AG20443 (cell line): ENCODE measurements at places on chromosomes 1 and 21.

GRCh38 chr1:104028416-104029035 is 278.8 kb downstream of the AMY1C start:
- no peak for DNase-seq

DNA sequence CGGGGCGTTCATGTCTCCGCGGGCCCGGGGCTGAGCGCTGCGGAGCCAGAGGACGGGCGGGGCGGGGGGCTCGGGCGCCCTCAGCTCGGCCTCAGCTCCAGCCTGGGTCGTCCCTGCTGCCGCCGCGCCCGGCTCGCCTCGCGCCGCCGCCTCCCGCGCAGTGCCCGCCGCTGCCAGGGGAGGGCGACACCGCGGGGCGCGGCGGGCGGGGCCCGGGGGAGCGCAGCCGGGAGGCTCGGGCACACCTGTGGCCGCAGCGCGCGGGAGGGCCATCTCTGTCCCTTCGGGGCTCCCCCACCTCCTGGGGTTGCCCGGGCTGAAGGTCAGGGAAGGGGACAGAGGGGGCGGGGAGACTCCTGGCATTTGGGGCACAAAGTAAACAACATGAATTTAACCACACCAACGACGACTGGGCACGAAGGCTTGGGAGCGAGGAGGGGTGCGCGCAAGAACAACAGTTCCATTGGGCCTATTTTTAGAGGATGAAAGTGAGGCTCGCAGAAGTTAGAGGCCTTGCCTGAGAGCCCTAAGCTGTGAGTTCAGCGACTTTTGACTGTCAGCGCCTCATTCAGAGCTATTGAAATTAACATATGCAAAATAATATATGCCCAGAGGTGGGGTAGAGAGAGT is at the start of gene FAM131C:
FAM131C (minus strand) TSS at position 162 of the 630 bp plus-strand sequence. CDS start 209 bp downstream, outside the sequence.
- DNase-seq = peak; percentile 89

- no peak for DNase-seq
Measured at GRCh38 chr1:87170157-87170556, 158.5 kb upstream of the LMO4 start.

GRCh38 chr1:206511362-206512057 is 4.2 kb downstream of the RASSF5 start:
- no peak for DNase-seq

GRCh38 chr1:243745356-243745755 is 104.7 kb downstream of the AKT3 start:
- DNase-seq = peak; percentile 17

GRCh38 chr1:21234779-21235178 is 55.5 kb downstream of the ECE1 start:
- peak; percentile 49 for DNase-seq

GRCh38 chr1:47411436-47411835 is 4.6 kb upstream of the FOXE3 start:
- DNase-seq = peak; percentile 53

DNA sequence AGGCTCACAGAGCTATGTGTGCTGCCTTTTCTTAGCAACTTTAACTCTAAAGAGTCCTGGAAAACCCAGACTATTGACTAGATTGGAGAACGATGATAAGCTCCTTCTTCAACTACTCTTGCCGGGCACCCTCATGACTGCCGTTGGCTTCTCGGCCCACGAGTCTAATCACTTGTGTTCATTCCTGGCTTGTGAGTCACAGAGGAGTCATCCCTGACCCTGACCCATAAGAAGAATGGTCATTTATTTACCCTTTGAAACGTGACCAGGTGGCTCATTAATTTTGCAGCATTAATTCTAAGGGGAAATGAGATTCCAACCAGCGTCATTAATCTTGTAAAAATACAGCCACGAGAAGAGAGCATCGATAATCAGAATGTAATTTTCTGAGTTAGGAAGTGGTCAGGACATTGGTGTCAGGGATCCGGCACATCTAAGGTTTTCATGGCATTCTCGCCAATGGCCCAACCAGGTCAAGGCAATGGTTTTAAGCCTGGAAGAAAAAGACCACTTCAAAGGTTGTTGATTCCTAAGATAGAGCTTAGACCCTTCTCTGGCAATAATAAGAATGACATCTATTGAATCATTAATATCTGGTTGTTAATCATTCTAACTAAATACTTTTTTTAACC is 183.6 kb upstream of the RUNX1 start:
- peak; percentile 57 for DNase-seq

GRCh38 chr1:45375104-45376090 is 35.2 kb upstream of the MUTYH start:
- DNase-seq = peak; percentile 11

- DNase-seq = no peak
Measured at GRCh38 chr1:221574529-221574928, 167.4 kb downstream of the DUSP10 start.

DNA sequence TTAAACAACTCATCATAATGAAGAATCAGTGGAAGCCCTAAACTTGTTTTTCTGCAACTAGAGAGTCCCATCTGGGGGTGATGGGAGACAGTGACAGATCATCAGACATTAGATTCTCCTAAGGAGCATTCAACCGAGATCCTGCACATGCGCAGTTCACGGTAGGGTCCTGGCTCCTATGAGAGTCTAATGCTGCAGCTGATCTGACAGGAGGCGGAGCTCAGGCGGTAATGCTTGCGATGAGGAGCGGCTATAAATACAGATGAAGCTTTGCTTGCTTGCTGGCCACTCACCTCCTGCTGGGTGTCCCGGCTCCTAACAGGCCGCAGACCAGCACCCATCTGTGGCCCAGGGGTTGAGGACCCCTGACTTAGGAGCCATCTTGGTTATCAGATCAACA is 247.2 kb downstream of the FMN2 start:
- no peak for DNase-seq

DNA sequence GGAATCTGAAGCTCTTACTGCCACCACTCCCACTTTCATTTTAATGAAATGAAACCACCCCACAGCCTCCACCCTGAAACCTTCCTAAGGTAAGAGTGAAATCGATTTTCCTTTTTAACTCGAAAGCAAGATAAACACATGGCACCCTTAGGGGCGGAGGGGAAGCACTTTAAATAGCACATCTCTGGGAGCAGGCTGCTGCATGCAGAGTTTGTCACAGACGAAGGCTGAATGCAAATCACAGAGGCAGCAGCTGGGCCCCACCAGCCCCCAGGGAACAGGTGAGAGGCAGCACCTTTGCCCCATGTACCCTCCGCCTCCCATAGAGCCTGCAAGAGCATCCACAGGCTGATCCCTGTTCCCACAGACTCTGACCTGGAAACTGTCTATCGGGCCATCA is 60.0 kb upstream of the GRIK3 start:
- DNase-seq = no peak

- DNase-seq = no peak
Measured at GRCh38 chr1:160953030-160953429, 1.6 kb downstream of the ITLN2 start.

GRCh38 chr1:244502630-244503029 is 41.6 kb downstream of the CATSPERE start:
- no peak for DNase-seq

GRCh38 chr1:44151332-44151731 is 9.9 kb upstream of the KLF18 start:
- DNase-seq = no peak
